ENCODE measurements at places on chromosomes 12 and 14. TPM values are rescaled to one million over a fixed set of nuclear protein-coding genes. Genes with fewer than 3 reads are reported as not detected.

The KRT72 gene
- total RNA-seq = not detected

The GDF3 gene
- total RNA-seq = not detected

The KLHL42 gene
- 15.1 TPM for total RNA-seq

- DNase-seq = no peak
Observed at GRCh38 chr12:114688256-114688845, 4.4 kb upstream of the TBX3 start.

GRCh38 chr12:57063991-57064685, 14.2 kb upstream of the MYO1A start:
- DNase-seq = no peak

DNA sequence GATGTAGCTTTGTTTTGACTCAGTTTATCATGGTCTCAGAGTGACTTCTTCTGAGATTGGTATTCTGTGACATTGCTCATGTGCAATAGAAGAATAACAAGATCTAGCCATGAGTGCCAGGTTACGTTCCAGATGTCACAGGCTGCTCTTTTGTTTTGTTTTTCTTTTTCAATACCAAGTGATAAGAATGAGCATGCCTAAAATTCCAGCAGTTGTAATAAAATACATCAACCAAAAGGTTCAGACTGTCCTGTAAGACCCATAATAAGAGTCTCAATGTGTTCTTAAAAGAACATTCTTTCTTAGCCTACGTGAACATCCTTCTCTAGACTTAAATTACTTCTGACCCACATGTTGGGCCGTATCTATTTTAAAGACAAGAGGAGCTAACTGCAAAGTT, 669.2 kb downstream of the DIO2 start:
- DNase-seq = no peak
